ENCODE measurements at places on chromosomes 3 and 15.

GRCh38 chr3:72630327-72630968, 217.8 kb downstream of the SHQ1 start:
- DNase-seq = no peak

GRCh38 chr3:14359348-14359747, 43.1 kb upstream of the SLC6A6 start:
- DNase-seq = no peak

DNA sequence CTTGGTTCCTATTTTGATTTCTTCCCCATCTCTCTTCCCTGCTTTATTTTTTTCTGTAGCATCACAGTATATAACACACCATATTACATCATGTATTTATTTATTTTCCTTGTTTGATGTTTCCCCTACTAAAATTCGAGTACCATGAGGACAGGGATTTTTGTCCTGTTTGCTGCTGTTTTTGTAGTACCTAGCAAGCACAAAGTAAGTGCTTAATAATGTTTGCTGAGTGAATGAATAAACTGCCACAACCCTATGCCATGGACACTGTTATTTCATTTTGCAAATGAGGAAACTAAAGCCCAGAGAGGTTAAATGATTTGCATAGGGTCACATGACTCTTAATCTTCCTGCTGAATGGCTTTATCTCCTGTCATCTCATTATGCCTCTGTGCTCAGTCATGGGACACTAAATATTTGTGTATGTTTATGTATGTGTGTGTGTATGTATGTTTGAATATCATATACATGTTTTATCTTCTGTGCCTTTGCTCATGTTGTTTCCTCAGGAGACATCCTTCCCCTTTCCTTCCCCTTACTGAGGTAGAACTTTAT, 26.1 kb upstream of the MGA start:
- peak; percentile 32 for DNase-seq

GRCh38 chr3:30155755-30156154, 450.6 kb upstream of the TGFBR2 start:
- no peak for DNase-seq

- no peak for DNase-seq
These were observed 37.4 kb upstream of the MRPL3 start for GRCh38 chr3:131540143-131540542.

DNA sequence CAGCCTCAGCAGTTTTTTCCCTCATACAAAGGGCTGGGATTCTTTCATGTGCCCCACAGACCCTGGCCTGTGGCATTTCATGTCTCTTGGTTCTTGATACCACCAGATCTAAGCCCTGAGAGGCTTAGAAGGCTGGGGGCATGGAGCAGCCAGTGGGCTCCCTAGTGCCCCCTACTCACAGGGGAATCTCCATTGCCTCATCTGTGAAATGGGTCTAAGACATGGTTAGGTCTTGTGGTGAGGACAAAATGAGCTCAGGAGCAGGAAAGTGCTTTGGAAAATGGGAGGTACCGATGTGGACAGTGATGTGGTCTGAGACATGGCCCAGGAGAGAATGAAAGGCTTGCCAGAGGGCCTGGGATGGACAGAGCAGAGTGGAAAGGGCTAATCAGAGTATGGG, 94.3 kb downstream of the SMAD6 start:
- DNase-seq = no peak

- DNase-seq = no peak
These were observed 220.3 kb upstream of the LINGO1 start for GRCh38 chr15:77853008-77853328.

Measured in KBM-7 (cell line).